ENCODE measurements at places on chromosomes 4 and X.

GRCh38 chrX:57417827-57418226 is 131.3 kb downstream of the FAAH2 start:
- no peak for DNase-seq

GRCh38 chrX:130415201-130415600 is 13.4 kb downstream of the RBMX2 start:
- no peak for DNase-seq

DNA sequence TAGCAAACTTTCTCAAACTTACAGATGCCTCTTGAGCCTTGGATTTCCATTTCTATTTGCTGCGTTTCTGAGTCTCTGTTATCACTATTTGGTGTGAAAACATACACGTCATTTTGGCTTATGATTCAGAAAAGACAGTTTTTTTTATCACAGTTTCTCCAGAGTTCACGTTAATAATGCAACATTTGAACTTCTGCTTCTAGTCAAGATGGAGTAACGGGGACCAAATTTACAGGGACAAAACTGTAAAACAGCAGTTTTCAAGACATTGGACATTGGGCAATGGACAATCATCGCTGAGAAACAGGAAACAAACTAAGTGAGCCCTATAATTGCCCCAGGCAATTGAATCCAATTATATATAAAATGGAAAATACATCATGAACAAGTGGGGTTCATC is 36.2 kb upstream of the TASL start:
- peak; percentile 82 for DNase-seq

- DNase-seq = no peak
Measured at GRCh38 chr4:100984901-100985300, 362.4 kb downstream of the PPP3CA start.

- no peak for DNase-seq
Measured at GRCh38 chrX:9609499-9609898, 144.6 kb downstream of the TBL1X start.

- no peak for DNase-seq
Measured at GRCh38 chr4:100605144-100605543, 87.3 kb upstream of the EMCN start.

Measured in HL-60 (cell line).